ENCODE measurements at places on chromosomes 6 and 20.

- DNase-seq, result no peak
These were observed 116.2 kb downstream of the GFRAL start for GRCh38 chr6:55443238-55444134.

DNA sequence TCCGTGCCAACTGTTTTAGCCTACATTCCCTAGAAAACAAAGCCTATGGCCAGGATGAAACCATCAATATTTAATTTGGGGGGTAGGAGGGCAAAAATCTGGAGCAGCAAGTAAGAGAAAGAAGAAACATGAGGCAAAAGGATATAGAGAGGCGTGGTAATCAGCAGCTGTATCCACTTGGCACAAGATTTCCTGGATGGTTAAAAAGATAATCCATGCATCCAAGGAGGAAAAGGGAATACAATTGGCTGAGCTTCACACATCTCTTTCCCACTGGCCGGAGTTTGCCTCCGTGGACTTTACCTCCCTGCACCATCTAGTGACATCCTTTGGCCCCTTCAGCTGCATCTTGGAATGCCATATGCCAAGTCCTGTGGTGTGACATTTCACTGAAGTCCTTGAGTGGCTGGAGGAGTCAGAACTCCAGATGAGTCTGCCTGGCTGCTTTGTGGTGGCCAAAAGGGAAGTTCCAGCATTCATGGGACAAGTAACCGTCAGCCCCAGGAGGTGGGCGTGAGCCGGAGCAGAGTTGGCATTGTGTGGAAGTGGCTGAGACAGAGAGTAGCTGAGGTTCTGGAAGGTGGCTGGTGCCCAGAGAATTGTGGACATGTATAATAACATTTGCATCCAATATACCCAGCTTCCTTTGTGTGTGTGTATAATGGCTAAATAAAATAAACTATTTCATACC is 13.7 kb upstream of the TMX4 start:
- DNase-seq, result no peak

DNA sequence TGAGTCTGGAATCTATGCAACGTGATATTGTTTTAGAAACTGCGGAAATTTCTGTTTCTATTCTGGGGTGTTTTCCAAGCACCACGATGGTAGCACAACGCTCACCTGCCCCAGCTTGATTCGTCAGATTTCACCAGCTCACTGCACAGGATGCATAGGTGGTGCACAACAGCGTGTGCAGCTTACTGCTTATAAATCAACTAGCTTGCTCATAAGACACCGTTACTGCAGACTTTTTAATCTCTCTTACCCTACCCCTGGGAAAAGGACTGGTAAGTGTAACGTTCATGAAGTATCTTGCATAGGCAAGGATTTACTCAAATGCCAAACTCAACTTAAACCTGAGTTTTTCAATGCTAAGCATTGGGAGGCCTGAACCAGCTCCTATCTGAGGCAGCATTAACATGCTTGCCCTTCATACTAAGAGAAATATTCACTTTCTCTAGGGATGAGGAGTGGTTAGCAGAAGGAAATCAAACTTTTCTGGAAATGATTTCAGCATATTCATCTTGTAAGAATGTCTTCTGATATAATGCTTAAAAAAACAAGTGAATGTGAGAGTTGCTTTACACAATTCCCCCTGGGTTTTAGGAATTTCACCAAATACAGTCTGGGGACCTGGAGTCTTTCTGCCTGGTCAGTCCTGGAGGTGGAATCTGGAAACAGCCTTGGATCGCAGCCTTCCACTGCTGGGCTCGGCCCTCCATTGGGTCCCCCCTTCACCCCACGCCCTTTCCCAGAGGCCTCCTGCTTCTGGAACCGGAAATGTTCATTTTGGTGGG is 100.6 kb downstream of the DACT2 start:
- no peak for DNase-seq

GRCh38 chr20:19756761-19757486 is 1.1 kb upstream of the RIN2 start:
- DNase-seq, result no peak

DNA sequence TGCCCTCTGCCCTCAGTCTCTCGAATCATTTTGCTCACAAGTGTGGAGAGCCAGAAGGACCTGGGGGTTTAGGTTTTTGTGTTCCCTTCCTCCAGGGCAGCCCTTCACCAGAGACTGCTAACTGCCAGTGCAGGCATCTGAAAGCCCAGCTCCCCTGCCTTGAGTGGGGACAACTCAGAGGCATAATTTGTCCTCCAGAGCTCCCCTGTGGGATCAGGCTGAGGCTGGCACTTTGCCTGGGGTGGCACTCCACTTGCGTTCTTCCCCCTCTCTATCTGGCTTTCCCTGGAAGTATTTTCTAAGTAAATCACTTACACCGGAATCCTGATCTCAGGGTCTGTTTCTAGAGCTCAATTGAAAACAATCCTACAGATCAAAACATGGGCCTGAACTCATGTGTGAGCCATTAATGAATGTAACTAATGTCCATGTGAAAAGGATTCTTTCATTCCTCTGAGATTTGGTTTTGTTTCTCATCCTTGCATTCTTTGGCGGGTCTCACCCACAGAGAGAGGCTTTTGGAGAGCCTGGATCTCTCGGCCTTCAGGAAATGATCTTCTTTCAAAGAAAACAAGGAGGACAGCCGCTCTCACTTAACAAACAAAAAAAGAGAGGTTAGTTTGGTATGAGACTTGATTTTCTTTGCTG is 125.7 kb upstream of the RIPOR2 start:
- no peak for DNase-seq

GRCh38 chr20:41032271-41032670 is 3.6 kb downstream of the TOP1 start:
- DNase-seq, result no peak

- DNase-seq, result no peak
These were observed 67.5 kb downstream of the ELOVL2 start for GRCh38 chr6:10976571-10976970.

DNA sequence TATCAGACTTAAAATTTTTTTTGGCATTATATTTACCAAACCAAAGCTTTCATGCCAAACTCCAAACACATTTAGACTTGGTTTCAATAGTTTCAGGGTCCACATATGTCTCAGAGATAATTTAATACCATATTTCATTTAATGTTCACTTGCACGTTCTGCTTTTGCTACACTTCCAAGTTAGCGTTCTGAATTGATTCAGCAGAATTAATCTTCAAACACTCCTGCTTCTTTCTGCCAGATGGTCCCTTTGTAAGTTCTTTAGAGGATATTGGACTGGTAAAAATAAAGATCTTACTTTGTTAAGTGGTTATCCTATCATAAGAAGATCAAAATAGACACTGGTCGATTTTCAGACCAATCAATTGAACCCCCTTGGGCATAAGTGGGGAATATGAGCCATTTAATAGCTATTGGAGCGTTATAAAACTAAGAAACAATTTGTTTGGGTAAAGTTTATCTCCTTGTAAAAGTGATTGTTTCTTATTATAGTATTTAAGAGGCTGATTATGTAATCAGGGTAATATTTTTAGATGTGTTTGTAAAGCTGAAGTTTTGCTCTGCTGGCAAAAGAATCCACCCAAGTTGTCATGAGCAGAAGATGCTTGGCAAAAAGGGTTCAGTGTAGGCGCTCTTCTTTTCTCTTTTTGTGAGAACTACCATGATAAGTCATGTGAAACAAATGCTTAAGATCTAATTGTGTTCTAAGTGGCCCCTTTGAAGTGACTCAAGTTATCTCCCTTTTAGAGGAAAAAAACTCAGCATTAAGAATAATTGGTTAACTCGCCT is 92.2 kb downstream of the MCHR2 start:
- DNase-seq, result no peak

DNA sequence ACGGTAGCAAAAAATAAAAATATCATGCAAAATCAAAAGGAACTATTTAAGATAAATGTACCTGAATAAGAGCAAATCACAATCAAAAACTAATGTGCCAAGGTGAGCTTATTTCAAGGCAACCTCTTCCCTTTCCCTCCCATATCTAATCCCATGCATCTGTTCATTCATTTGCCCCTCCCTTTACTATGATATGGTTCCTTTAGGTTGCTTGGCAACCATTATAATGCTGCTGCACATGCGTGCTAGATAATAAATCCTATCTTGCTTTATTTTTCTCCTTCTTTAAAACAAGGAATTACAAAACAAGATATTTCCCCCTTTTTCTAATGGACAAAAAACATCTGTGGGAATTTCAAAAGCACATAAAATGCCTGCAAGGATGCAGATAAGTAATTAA is 318.2 kb upstream of the POU3F2 start:
- no peak for DNase-seq

DNA sequence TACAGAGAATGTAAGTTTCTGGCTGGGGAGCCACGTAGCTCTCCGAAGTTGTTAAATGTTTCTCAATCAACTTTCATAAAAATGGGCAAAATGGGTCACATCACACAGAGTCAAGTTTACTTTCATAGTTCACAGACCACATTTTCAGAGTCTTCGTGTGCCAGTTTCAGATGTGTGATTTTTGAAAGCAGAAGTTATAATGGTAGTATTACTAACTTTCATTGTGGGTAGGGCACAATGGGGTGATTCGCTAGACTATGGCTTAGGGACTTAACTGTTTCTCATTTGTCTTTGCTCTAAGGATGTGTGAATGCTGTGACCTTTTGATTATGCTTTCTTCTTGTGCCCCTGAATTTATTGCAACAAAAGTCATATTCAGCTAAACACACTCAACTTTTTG is 109.0 kb upstream of the SUPT3H start:
- no peak for DNase-seq

- no peak for DNase-seq
These were observed 95.6 kb upstream of the RALGAPA2 start for GRCh38 chr20:20808016-20808415.

- no peak for DNase-seq
These were observed 31.6 kb downstream of the AHI1 start for GRCh38 chr6:135465903-135466302.

DNA sequence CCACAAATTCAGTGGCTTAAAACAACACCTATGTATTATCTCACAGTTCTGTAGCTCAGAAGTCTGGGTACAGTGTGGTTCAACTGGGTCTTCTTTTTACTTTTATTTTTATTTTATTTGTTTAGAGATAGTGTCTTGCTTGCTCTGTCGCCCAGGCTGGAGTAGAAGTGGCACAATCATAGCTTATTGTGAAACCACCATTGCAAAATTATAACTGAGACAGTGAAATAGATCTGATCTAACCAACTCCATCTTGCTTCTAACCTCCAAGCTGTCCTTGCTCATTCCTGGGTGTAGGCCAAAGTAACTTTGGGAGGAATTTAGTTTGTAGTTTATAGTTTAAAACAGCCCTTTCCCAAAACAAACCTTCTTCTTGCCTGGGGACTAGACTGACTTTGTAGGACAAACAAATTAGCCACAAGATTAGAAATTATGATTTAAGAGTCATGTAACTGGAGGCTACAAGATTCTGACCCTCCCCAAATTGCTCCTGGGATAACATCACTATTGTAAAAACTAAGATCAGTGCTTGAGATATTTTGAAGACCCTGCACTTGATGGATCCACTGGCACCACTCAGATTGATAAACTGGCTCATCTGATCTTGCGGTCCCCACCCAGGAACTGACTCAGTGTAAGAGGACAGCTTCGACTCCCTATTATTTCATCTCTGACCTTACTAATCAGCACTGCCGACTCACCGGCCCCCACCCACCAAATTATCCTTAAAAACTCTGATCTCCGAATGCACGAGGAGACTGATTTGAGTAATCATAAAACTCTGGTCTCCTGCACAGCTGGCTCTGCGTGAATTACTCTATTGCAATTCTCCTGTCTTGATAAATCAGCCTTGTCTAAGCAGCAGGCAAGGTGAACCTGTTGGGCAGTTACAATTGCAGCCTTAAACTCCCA is 193.4 kb upstream of the CDYL start:
- DNase-seq, result no peak

DNA sequence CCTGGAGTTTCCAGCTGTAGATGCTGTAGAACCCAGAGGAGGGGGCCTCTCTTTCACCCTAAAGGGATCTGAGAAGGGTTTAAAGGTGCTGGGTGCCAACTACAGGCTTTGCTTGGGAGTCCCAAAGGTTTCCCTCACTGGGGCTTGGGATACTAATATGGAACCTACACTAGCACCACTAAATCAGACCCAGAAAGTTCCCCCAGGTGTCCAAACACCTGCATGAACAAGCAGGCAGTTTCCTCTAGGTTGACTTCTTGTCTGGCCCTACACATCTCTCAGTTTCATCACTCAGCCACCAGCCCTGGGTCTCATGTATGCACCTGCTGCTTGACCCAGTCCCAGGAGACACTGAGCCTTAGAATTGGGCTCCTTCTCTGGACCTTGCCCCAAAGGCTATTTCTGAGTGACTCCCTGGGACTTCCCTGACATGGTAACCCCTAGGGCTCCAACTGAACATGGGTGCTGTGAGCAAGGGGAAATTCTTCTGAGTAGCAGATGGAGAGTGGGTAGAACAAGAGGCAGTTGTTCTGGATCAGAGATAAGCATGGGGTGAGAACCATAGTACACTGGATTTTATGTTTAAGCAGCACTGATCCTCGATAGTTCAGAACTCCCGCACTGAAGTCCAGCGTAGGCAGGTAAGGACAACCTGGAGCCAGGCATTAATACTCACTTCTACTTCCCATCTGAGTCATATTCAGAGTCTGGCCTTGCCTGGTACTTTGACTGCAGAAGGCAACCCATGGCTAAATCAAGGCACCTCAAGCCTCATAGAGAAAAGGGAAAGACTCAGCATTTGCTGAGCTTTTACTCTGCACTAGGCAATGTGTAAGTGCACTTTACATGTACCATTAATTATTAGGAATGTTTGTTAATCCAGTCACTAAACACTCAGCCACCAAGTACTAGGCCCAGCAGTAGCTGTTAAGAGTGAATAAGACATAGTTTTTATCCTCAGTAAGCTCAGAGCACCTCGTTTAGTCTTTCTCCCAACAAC is 16.8 kb downstream of the BCL2L1 start:
- DNase-seq, result no peak

DNA sequence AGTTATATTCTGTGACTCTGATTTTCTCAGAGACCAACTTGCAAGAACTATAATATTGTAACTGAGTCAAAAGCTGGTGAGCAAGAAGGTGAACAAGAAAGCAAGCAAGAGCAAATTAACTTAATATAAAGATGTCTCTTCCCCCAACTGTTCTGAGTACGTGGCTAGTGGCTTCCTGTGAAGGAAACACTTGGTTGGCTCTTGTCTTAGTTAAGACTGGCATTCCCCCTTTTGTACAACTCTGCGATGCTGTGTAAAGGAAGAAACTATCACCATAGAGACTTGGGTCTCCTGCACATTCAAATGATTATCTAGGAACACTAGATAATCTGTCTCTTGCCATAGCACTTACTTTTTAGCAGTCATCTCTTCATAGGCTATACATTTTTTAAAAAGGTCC is 47.3 kb upstream of the TNFAIP3 start:
- DNase-seq, result no peak

GRCh38 chr6:39444479-39445019 is 122.0 kb upstream of the KCNK16 start:
- DNase-seq, result no peak

DNA sequence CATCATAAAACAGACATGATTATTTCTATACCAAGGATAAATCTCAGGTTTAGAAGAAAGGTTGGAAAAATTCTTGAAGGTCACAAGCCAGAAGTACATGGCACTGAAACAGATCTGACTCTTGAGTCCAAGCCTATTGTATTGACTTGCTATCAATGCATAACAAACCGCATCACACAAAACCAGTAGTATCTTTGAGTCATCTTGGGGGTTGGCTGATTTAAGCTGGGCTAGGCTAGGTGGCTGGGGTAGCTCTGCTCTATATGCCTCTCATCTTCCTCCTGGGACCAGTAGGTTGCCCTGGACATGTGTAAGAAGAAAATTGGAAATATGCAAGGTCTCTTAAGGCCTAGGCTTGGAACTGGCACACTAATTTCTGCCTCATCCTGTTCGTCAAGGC is 37.0 kb upstream of the RAB23 start:
- no peak for DNase-seq

Data from activated gamma-delta T cell (primary cell).